AG04450 (cell line): ENCODE measurements at places on chromosomes 1 and 21.
A peak's percentile ranks its signal among the peaks of the same experiment; 100 is the strongest.

GRCh38 chr1:17948594-17948993, 159.0 kb upstream of the IGSF21 start:
- DNase-seq = no peak

GRCh38 chr1:2525920-2526823, at the start of gene PANK4:
Gene PANK4, minus strand, starts transcription at chr1:2526596. Its CDS starts 9 bp downstream, at chr1:2526587.
- peak; percentile 71 for DNase-seq

GRCh38 chr1:33577663-33578062, 105.2 kb downstream of the ZSCAN20 start:
- no peak for DNase-seq

DNA sequence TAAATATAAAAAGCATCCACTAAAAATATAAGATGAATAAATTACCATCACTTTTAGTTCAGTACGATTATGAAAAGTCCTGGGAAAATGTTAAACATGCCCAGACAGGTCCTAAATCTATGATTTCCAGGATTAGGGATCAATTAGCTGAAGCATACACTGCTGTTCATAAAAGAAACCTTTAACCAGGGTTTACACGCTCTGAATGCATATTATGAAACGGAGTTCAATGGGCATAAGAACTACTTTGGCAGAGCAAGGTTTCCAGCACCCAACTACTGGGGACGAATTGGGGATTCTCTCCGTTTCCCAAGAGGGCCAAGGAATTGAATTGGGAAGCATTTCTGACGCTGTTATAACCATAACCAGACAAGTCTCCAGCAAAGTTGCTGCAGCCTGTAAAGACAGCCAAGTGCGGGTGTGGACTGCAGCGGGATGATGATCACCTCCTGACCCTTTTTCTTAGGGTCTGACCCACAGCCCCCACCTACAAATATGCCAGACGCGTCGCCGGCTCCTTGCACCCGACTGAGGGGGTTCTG, 1.6 kb downstream of the SLC30A1 start:
- no peak for DNase-seq

DNA sequence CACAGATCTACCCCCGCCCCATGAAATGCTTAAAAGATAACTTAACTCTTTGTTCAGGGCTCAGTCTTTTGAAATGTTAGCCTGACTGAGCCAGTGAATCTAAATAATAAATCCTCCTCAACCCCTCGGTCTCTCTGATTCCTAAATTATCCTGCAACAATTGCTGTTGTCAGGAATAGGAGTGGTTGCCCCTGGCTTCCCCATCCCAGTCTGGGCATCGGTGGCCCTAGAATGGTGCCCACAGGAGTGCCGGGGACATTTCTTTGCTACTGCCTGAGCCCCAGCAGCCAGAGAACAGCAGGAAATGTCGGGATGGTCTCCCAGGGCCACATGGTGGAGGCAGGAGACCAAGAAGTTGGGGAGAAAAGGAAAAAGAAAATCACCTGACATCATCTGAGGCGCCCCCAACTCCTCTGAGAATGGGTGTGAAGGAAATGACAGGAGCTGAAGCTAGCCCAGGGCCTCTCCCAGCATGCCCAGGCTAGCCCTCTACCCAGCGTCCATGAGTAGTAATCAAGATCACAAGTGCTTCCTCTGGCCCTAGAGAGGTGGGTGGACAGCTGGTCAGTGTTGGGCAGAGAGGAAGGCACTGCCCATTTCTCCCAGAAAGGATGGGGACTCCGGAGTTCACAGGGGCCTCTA, 1.6 kb downstream of the PADI4 start:
- no peak for DNase-seq

DNA sequence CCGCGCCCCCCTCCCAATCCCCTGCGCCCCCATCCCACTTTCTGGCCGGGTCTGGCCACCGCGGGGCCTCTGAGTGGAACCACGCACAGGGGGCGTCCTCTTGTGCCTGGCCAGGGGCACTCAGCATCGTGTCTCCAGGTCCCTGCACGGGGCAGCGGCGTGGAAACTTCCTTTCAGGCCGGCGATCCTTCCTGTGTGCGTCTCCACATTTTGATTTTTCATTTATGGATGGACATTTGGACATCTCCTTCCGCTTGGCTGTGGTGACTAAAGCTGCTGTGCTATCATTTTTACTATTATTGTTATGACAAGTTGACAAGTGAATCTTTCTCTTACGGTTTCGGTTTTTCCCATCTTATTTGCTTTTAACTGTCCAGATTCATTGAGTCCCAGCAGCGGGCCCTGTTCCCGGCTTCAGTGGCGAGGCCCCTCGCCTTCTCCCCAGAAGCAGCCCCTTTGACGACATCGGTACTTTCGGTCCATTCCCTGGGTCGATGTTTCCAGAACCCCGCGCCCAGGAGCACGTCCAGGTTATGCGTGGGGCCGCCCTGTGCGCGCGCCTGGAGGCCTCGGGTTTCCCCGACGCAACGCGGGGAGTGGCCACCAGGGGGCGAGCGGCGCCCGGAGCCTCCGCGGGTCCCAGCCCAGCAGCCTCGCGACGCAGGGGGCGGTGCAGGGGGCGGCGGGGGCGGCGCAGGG, 12.4 kb upstream of the SLC19A1 start:
- no peak for DNase-seq

DNA sequence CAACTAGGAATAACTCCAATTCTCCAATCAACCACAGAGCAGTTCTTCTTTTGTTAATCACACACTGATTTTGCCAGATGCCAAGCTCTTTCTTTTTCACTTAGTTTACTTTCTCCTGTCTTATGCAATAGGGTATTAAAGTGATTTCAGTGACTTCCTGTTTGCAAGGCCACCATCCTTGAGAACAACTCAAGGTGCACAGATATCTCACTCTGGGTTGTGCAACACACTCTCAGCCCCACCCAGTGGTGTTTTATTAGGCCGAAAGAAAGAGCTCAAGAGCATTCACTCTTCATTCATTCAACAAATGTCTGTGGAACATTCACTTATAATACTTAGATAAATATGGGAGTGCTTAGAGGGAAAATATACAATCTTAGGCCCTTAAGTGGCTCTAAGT, 352.5 kb downstream of the ZNF326 start:
- no peak for DNase-seq

GRCh38 chr1:3471356-3472087, 17.1 kb downstream of the ARHGEF16 start:
- no peak for DNase-seq

- DNase-seq = no peak
These were observed 1.3 kb upstream of the ZNF436 start for GRCh38 chr1:23370709-23371584.

DNA sequence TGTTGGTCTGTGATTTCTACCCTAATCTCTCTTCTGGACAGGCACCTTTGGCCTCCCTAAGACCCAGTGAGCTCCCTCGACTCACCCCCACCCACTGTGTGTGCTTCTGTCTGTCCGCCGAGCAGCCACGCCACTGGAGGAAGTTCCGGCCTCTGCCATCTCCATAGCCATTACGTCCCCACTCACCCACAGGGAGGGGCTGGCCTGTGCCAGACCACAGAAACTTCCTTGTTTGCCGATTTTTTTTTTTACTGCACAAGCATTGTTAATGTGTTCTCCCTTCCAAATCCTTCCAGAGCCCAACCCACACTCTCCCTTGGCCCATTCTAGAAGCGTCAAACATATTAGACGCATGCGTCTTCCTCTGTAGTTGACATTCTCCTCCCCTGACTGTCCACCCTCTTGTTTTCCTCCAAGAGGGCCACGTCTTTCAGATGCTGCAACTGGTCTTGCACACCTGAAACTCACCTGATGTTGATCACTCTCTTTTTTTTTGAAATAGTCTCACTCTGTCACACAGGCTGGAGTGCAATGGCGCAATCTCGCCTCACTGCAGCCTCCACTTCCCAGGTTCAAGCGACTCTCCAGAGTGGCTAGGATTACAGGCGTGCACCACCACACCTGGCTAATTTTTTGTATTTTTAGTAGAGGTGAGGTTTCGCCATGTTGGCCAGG, 72.3 kb downstream of the EVA1C start:
- no peak for DNase-seq

- peak; percentile 99 for DNase-seq
These were observed 3.7 kb upstream of the SLC1A7 start for GRCh38 chr1:53145942-53146708.

DNA sequence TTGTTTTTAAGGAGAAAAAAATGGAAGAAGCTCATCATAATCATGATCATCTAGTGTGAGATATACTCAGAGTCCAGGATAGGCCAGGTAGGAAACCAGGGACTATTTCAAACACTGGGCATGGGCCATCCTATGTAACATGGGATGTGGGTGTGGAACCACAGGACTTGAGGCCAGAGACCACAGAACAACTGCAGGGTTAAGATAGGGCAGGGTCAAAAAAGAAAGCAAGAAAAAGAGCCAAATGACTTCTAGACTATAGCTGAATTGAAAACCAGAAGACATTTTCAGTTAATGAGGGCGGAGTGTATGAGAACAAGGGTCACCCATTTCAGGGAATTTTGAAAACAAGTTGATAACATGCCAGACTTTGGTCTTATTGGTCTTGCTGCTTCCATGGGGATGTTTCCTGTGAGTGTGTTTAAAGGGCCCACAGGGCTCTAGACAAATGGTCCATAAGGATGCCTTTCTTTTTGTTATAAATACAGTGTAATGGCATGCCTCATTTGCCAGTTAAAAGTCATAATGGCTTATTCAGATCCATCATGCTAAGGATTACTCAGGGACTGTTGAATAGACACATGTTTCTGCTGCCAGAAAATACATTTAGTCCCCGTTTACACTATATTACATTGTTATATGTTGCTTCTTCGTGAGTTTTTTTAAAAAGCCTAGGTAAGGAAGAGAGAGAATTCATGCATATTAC, 182.0 kb upstream of the C21orf91 start:
- no peak for DNase-seq

DNA sequence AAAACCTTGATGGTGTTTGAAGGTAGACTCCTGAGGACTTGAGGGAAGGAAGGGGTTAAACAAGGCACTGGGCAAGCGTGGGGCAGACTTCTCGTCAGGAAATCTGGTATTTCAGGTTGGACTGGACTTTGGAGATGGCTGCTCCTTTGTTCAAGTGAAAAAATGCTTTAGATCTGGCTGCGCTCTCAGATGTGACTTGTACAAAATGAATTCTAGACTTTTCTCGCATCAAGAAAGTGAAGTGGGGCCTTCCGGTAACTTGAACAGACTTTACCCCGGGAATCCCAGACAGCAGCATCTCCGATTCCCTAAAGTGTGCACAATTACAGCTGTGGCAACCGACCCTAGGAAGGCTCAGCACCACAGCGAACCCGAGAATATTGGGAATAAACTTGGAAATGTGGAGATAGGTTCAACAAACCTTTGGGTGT, 44.3 kb upstream of the ERRFI1 start:
- DNase-seq = no peak

GRCh38 chr1:100428160-100428559, 75.9 kb downstream of the CDC14A start:
- DNase-seq = no peak

DNA sequence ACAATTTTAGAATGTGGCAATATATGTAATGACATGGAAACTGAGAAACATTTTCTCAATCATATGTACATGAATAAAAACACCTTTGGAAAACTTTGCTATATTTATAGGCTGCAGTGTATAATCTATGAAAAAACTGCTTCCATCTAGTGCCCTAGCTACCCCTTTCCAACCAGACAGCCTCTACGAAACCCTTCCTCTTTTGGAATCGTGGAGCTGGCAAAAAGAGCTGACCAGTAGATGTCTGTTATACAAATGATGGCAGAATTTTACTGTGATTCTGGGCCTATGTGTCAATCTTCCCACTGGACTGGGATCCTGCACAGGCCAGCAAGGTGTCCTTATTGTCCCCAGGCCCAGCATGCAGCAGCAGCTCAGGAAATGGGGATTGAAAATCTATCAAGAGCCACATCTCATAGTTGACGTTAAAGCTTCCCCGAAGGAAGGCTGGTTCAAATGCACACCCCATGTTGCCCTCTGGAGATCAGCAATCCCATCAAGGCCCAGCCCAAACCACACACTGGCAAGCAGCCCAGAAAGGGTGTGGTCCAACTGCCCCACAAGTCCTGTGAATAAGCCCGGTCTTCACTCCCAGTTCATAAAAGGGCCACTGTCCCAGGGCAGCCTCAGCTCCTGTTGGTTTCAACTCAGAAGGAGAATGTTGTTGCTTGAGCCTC, 8.8 kb upstream of the FAM20B start:
- peak; percentile 47 for DNase-seq

GRCh38 chr21:34835526-34835925, 166.7 kb downstream of the CLIC6 start:
- DNase-seq = no peak

GRCh38 chr1:231410036-231410612, 12.0 kb downstream of the EGLN1 start:
- DNase-seq = peak; percentile 36

GRCh38 chr21:28111151-28111619, 881.5 kb downstream of the LTN1 start:
- DNase-seq = peak; percentile 95

GRCh38 chr1:3533067-3534048, 78.0 kb downstream of the MEGF6 start:
- DNase-seq = no peak

GRCh38 chr1:28801461-28801860, 10.5 kb upstream of the OPRD1 start:
- DNase-seq = no peak

DNA sequence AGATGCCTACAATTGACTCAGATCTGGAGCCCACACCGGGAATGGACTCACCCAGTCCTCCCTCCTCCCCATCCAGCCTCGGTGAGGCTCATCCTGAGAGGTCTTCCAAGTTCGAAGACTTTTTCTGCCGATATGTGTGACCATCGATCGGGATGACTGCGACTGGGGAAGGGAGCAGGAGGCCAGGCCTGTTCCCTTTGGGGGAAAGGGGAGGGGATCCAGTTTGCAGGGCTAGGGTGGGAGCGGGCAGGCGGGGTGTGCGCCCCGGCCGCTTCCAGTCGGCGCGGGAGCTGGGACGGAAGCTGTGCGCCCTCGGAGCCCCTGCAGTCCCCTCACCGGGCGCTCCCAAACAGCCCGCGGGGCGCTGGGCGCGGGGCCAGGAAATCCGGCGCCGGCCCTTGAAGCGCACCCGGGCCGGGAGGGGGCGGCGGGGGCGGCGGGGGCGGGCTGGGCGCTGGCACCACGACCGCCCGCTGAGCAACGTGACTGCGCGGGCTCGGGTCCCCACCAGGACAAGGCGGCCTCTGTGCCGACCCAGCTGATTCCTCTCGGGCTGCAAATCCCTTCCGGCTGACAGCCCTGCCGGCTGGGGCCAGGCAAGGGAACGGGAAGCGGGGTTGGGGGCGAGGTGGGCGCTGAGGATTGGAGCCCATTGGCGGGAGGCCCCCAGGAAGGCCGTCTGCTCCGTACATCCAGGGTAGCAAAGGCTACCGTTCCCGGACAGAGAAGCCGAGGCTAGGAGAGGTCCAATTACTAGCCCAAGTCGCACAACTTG, 103.9 kb downstream of the EBNA1BP2 start:
- no peak for DNase-seq

DNA sequence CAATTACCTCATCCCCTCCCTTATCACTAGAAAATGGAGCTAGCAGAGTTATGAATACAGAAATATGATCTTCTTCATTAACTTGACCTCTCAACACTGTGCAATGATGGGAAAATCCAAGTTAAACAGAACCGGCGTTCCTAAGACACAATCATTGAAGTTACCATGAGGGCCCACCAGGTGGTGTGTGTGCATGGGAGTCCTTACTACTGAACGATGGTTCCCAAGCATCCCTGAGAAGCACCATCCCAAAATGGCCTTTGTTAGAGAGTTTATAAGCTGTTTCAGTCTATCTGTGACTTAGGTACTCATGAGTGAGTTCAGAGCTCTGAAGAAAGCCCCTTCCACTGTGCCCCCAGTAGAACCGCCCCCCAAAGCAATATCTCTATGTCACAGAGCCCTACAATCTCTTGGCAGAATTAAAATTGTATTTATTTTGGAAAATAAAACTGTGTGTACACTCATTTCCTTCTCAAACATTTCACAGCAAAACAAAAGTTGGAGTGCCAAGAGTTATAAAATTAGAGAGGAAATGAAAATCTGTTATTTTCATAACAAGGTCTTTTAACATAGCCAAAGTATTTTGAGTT, 56.8 kb downstream of the PLD5 start:
- DNase-seq = no peak
